Activated T-cell treated with anti-CD3 and anti-CD28 coated beads for 48 hours (primary cell): ENCODE measurements at places on chromosomes 1 and 21.

DNA sequence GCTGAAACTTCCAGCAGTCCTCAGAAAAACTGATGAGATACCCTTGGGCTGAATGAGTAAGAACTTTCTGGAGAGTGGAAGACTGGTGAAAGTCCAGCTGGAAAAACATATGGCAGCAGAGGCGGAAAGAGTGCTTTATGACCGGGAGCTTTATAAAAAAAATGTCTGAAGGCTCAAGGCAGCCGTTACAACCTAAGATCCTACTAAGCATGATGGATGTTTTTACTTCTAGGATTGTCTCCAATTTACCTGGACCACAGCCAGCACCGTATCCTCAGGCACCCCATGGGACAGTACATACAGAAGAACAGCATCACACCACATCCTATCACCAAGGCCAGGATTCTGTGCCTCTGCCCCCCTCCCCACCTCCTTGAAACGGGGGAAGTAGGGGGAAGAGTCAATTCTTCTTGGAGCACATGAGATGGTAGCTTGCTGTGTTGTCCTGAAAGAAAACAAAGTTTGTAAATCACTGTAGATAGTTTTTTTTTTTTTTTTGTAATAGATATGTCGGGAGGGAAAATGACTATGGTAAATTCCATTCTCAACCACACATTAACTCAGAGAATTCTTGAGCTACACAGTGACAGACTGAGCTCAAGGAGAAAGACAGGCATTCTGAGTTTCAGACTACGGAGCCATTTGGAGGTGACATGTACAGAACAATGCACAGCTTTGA lies 11.8 kb upstream of the IRF2BP2 start:
- DNase-seq, result no peak

DNA sequence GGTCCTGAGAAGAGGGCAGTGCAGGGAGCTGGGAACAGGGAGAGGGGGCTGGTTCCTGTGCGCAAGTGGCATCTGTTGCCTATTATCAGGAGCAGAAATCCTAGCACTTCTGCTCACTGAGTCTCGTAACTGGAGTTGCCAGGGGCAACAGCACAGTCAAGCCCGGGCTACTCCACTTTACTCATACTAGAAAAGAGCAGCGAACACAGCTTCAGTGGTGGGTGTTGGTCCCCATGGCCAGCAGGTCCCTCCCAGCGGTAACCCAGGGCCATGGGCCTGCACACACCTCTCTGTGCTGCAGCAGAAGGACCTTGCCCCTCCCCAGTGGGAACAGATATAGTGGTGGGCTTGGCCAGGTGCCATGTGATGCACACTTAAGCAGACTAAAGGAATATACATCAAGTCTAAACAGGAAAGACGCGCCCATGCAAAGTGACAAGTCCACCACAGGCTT lies 8.5 kb downstream of the PYCR2 start:
- DNase-seq, result no peak

DNA sequence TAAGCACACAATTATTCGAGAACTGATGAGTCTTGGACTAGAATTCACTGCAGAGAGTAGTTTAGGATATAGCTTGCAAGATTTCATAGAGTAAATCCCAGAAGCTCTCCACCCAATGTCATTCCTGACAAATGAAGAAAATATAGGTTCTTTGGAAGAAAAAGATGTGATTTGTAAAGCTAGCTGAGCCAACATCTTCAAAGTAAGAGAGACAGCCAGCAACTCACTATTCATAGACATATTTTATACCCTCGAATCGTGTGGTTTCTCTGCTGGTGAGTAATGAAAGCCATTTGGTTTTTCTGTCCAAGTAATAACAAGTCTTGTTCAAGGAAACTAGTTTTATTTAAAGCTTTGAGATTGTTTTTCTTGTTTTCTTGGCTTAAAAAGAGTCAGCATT lies 165.7 kb upstream of the SYT6 start:
- no peak for DNase-seq

DNA sequence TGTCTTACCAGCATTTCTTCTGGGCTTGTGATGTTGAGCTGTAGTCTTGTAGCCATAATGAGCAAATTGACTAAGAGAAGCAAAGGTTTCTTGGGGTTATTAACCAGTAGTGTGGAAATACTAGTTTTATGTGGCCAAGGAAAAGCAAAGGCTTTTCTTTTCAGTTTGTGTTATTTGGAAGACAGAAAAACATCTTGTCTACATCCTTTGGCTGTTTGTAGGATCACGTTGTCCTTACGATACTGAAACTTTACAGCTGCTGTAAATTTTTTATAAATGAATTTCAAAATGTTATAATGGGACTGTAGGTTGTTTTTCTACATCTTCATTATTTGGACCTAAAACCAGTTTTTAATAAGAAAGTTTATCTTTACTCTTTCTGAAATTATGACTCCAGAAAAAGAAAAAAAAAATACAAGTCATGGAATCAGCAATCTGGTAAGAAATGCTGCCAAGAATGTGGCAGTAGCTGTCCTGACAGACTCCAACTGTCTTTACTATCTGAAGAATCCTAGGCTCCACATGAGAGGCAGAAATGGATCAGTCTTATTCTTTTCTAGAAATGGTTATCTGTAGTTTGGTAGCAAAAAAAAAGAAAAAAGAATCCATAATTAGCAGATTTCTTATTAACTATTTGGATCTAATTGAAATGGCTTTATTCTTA lies 41.6 kb upstream of the QSOX1 start:
- DNase-seq, result no peak

DNA sequence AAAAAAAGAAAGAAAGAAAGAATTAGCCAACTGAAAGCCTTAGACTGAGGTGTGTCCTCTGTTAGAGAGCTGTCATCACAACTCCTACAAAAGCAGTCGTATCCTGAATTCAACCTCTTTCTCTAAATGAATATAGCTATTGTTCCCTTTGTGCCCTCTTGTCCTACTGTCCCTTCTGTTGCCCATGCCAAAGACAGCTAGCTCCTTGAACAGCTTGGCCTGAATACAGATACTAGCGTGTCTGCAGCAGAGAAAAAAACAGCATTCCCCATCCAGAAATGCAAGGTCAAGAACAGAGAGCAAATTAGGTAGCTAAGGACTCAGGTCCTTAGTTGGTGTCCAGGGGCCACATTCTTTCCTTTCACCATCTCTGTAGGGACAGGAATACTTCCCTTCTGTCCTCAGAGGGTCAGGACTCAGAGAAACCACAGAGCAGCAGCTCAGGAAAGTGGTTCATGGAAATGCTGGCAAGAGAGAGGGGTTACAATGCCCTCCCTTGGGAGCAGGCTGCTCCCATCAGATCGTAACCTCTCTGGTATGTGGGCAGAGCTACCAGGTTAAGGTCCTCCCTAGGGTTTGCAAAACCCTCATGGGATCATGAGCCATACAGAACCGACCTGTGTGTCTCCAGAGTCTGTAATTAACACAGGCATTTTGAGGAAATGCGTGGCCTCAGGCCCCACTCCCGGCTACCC lies 1.8 kb upstream of the ZBTB48 start:
- DNase-seq, result no peak

GRCh38 chr1:163130225-163130856 lies 61.2 kb downstream of the RGS4 start:
- DNase-seq, result no peak
